ENCODE measurements at places on chromosomes 2 and 18.

DNA sequence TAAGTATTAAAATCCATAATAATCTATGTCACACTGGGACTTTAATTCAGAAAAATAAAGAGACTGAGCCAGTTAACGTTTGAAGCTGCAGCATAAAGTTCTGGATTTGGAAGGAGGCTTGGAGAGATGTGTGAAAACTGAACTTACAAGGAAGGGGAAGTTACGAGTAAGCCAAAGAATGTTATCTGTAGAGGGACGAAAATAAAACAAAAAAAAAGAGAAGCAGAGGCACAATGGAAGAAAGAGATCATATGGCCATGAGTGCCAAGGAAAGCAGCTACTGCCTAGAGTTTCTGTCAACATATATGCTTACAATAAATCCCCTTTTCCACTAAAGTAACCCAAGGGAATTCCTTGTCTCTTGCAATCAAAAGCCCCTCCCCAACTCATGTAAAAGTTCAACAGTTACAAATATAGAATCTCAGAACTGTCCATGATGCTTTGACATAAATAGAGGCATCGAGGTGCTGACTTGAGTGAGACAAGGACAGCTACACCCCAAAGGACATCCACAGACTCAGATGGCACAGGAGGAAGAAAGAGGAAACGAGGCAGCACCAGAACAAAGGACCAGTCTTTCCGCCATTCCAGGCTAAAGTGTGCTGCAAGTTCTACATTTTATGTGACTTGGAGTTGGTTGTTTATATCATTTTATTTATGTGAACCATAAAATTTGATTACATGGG lies 16.1 kb upstream of the ARL5A start:
- DNase-seq: no peak

DNA sequence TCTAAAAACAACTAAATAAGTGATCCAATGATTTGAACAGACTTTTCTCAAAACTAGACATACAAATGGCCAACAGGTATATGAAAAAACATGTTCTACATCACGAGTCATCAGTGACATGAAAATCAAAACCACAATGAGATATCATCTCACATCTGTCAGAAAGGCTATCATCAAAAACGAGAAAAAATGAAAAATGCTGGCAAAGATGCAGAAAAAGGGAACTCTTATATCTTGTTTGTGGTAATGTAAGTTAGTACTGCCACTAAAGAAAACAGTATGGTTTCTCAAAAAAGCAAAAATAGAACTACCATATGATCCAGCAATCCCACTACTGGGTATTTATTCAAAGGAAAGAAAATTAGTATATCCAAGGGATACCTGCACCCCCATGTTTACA lies 255.3 kb upstream of the FBXO11 start:
- DNase-seq: no peak

DNA sequence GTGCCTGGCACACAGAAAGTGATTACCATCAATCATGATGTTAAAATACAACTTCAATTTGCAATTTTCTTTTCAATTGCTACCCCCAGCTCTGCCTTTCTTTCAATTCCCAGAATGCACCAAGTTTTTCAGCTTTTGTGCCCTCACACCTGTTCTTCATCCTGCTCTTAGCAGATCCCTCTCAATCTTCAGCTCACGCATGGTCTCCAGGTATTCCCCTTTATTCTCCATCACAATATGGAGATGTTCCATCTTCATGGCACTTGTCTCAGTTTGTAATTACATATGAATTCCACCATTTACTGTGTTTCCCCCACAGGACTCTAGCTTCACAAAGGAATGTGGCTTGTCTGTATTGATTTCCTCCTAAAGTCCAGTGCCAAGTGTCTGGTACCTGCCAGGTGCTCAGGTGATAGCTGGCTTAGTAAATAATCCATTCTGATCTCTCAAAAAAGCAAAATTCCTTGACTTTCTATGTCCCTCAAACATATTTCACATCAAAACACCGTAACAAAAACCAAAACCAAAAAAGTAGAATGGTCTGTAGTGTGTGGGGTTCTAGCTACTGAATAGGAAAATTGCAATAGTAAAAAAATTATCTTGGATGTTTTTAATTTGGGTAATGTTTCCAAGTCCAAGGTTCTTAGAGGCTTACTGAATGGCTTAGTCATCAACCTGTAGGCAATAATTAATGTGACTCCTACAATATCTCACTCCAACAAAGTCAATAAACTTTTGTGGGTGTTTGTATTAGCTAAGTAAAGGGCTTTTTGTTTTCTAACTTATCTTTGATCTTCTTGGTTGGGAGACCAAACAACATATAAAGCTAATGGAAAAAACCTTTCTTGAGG lies 2.9 kb upstream of the INSIG2 start:
- no peak for DNase-seq

DNA sequence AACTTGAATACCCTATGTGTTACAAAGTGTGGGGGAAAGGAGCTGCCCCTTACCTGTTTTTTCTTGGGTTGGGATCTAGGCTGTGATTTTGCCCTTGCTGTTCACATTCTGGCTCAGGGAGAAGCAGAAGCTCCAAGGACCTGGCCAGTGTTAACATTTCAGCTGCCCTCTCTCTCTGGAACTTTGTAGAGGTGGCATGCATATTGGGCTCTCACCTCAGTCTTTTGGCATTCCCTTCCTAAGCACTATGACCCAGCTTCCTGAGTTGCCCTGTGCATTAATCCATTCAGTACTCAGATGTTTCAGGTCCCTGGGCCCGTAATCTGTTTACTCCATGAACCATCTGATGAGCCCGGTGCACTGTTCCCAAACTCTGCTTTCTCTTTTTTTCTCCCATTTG lies 12.1 kb downstream of the LCLAT1 start:
- no peak for DNase-seq

Measured in NCI-H187 (cell line).